ENCODE measurements at places on chromosomes 5 and 9.

DNA sequence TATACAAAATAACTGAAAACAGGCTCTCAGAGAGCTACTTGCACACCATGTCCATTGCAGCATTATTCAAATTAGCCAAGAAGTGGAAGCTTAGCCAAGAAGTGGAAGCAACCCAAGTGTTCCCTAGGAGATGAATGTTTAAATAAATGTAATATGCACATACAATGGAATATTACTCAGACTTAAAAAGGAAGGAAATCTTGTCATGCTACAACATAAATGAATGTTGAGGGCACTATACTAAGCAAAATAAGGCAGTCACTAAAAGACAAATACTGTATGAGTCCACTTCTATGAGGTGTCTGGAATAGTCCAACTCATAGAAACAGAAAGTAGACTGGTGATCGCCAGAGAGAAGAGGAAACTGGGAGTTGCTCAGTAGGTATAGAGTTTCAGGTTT lies 438.1 kb downstream of the MAT2B start:
- H3K27me3 ChIP-seq = no peaks in the 10 kb centered on the region
- no peak overlapping the region for H3K4me3 ChIP-seq
- no peak overlapping the region for H3K27ac ChIP-seq
- no peaks in the 10 kb centered on the region for H3K36me3 ChIP-seq
- no peak for DNase-seq
- H3K4me1 ChIP-seq = no peaks in the 10 kb centered on the region

DNA sequence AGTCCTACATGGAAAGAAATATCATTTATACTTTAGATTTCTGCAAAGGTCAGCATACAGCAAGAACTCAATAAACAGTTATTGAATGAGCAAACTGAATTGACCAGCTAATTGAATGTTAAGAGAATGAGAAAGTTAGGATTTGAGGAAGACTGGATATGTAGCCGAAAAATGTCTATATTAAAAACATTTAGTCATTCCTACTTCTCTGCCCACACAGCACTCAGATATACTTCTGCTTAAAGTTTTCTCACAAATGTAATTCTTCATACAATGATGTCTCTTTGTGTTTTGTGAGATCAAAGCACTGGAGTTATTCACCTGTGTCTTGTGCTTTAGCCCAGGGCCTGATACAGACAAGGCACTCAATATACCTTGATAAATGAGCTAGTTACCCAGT lies 188.6 kb downstream of the PARP8 start:
- no peak overlapping the region for H3K27ac ChIP-seq
- H3K4me1 ChIP-seq = no peaks in the 10 kb centered on the region
- DNase-seq = no peak
- H3K4me3 ChIP-seq = no peak overlapping the region
- H3K36me3 ChIP-seq = no peaks in the 10 kb centered on the region
- no peaks in the 10 kb centered on the region for H3K27me3 ChIP-seq

DNA sequence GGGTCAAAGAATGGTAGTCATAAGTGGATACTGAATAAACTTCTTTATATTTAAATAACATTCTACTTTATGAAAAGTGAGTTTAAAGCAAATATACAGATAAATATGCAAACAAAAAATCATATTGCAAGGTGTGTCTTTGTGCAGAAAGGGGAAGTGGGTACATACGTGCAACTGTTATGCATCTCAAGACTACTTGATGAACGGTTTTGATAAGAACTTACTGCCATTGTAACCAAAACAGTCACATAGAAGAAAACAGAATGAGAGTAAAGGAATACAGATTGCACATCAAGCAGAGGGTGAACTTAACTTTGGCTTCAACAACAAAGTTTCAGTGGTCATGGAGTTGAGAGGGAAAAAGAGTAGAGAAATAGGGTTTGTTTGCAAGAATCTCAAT lies 9.9 kb downstream of the CAMK4 start:
- H3K4me1 ChIP-seq = no peaks in the 10 kb centered on the region
- DNase-seq = no peak
- H3K4me3 ChIP-seq = no peak overlapping the region

GRCh38 chr9:33942471-33943083 lies 106.1 kb downstream of the UBAP2 start:
- H3K27me3 ChIP-seq = no peaks in the 10 kb centered on the region
- H3K36me3 ChIP-seq = peaks cover 15% of the 10 kb centered on the region
- no peak overlapping the region for H3K4me3 ChIP-seq
- peaks cover 22% of the 10 kb centered on the region for H3K4me1 ChIP-seq
- no peak overlapping the region for H3K27ac ChIP-seq
- no peak for DNase-seq

- peak; percentile 82 for DNase-seq
- H3K36me3 ChIP-seq = peaks cover 3% of the 10 kb centered on the region
- H3K4me3 ChIP-seq = no peak overlapping the region
- no peak overlapping the region for H3K27ac ChIP-seq
These were observed 6.9 kb upstream of the SLC27A4 start for GRCh38 chr9:128333451-128333869.

DNA sequence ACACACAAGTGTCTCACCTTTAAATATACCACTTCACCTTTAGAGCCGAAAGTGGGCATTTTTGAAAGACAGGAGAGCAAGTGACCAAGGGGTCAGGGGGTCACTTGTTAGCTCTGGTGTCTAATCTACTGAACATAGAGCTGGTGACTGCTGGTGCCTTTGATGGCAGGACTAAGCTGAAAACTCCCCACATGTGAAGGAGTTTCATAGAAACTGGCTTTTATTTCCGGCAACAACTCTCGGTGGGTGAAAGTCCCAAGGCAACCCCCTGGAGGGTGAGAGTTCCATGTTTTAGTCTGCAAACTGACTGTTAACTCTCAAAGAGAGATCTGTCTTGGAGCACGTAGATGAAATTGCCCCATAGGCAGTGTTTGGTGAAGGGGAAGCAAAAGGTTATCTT lies 466.9 kb downstream of the DMRTA1 start:
- no peaks in the 10 kb centered on the region for H3K27me3 ChIP-seq
- no peaks in the 10 kb centered on the region for H3K36me3 ChIP-seq
- H3K4me3 ChIP-seq = no peak overlapping the region
